ENCODE measurements at places on chromosomes 12 and 14.

DNA sequence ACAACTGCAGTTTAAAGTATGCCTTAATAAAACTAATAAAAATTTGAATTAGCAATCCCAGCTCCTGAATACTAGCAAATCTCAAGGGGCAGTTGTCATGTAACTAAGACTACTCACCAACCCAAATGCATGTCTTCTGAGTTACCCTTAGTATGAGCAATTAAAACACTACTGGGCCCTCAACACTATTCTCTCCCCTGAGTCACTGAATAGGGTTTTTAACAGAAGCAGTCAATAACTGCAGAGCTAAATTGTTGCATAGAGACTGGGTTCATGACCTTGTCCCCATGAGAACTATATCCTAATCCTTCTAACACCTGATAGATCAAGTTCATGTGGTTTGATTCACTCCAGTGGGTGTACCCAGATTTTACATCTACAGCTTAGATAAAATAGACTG, 38.8 kb downstream of the MDM1 start:
- no peak for DNase-seq

DNA sequence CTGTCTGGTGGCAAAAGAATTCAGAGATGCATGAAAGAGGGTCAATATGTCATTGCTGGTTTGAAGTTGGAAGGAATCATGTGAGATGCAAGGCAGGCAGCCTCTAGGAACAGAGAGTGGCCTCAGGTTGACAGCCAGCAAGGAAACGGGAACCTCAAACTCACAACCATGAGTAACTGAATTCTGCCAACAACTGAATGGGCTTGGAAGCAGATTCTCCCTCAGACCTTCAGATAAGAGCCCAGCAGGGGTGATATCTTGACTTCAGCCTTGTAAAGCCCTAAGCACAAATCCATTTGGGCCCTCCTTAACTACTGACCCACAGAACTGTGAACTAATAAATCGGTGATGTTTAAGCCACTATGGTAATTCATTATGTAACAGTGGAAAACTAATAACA, 35.8 kb downstream of the USP15 start:
- DNase-seq: no peak

DNA sequence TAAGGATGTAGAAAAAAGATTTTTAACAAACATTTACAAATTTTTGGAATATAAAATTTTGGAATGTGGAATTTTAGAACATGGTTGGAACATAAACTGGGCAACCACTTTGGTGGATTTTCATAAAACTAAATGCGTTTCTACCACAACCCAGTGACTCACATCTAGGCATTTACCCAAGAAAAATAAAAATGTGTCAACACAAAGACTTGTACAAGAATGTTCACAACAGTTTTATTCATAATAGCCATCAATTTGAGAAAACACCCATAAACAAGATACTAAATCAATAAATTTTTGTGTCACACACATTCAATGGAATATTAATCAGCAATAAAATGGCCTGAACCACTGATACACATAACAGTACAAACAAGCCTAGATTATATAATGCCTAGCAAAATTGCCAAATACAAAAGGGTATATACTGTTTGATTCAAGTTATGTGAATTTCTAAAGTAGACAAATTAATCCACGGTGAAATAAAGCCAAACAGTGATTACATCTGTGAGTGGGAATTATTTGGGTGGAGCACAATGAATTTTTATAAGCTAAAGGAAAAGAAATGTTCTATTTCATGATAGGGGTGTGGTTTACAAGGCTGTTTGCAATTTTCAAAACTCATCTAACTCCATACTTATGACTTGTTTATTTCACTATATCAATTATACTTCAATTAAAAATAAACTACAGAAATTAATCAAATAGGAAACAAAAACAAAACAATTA, 415.2 kb upstream of the OR4E1 start:
- no peak for DNase-seq

DNA sequence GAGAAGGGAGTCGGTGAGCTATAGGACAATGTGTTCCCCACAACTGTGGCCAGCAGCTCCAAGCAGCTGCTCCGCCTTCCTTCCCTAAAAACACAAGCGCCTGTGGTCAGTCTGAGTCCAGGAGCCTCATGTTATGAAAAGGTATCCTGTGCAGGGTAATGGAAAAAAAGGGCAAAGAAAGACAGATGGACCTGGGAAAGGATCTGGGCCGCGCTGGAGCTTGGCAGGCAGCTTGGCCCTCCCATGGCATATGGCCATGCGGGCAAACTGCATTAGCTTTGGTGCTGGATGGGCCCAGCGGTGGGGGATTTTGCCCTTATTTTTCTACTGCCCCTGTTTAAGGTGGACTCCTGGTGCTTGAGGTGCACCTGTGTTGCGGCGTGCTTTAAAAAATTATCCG, 23.7 kb upstream of the CHST11 start:
- no peak for DNase-seq

DNA sequence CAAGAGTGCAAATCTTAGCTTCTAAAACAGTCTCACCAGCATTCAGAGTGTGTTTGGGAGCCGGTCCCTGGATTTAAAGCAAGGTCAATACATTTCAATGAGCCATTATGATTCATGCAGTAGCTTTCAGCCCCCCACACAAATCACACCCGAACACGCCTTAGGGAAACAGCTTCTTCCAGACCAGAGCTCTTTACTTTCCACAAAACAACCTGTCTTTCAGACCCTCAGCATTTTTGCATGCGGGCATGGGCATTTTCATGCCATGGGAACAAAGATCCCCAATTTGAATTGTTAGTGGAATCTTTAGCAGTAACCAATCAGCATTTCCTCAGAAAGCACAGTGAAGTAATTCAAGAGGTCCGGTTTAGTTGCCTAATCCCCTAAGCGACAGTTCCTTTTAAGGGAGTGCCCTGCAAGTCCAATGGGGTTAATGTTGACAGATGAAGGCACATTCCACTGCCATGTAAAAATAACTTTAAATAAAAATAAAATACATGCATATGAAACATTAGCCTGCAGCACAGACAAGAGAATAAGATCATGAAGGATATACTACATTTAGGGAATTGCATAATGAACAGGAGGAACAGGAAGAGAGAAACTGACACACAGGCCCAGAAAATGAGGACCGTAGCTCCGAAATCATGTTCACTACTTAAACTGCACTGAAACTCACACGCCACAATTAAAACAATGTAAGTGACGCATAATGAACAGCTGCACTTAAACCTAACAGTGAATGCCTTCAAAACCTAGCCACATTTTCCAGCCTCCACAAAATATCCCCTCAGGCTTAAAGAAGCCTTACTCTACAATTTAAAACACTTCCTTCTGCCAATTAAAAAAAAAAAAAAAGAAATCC, 4.0 kb downstream of the VPS37B start:
- DNase-seq: no peak

- no peak for DNase-seq
These were observed 360.5 kb downstream of the FUT8 start for GRCh38 chr14:65772921-65773574.

DNA sequence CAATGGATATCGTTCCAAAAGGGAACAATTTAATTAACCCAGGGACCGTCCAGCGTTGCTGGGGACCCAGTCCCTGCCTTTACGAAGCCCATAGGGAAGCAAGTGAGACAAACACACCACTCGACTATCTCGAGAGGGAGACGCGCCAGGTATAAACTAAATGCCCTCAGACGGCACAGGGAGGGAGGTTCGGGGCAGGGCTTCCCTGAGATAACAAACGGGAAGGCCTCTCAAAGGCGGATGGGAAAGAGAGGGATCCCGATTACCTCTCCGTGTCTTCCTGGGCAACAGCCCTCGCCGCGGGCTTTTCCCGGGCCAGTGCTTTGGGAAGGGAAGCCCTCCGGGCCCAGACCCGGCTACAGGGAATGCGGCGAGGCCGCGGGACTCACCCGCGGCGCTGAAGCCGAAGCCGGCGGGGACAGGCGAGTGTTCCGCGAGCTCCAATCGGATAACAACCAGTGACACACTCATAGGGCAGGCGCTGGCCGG, 390 bp downstream of the BRAP start:
- no peak for DNase-seq

DNA sequence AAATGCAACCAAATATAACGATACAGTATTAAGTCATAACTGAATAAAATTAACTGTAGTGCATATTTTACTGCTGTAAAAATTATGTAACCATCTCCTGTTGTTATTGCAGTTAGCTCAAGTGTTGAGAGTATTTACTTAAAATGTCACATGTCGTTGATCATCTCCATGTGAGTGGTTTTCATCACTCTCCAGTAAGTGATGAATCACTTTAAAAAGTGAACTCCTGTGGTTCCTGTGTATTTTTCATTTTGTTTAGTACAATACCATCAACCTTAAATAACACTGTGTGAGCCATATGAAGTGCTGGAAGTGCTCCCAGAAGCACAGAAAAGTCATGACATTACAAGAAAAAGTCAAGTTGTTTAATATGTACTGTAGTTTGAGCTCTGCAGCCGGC, 104.7 kb upstream of the SLCO1B1 start:
- DNase-seq: no peak

DNA sequence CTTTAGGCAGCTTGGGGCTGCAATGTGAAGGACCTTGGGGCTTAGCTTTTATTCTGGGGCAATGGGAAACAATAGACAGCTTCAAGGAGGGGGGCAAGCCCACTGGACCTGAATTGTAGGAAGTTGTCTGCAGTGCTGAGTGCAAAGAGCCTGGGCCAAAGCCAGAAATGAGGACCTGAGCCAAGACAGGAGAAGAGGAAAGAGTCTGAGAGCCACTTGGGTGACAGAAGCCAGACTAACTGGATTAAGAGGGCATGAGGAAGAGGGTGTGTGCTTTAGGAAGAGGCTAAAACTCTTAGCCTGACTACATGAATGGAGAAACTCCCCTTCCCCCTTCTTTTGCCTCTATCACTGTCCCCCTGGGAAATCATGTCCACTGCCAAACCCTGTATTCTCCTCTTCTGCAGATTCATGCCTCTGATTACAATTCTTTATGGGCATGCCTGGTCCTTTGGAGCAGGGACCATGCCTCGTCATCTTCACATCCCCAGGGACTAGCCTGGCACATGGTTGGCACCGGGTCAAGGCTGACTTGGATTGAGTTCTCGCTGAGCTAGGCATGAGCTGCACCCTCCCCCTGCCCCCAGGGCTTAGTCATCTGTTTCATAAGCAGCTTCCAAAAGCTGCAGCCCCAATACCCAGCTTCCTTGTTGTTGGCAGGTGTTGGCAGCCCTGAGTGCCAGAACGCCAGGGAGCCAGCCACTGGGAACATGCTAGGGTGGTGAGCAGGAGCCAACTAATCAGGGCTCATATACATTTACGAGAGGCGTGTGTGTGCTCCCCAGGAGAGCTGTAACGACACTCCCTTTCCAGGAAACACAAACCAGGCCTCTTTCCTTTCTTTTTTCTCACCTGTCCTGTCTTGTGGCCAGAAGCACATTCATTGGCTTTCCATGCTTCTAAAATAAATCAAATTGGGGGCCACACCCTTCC, 27.7 kb upstream of the JDP2 start:
- DNase-seq: no peak

- DNase-seq: no peak
These were observed 24.4 kb downstream of the ANKS1B start for GRCh38 chr12:99960311-99960710.

DNA sequence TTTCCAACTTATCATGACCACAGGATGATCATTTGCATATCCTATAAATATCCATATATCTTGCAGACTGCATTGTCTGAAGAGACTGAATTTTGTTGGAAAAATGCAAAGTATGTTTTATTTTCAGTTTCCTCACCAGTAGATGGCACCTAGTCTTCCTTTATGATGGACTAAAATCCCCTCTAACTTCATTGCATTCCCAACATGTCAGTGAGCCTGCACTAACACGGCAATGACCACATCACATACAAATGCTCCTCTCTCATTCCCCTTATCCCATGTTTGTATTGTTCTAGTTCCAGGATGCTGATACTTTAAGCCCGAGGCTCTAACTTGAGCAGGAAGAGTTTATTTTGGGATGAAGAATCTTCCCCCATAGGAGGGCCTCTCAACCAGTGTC, 24.7 kb upstream of the MYBPC1 start:
- DNase-seq: no peak

DNA sequence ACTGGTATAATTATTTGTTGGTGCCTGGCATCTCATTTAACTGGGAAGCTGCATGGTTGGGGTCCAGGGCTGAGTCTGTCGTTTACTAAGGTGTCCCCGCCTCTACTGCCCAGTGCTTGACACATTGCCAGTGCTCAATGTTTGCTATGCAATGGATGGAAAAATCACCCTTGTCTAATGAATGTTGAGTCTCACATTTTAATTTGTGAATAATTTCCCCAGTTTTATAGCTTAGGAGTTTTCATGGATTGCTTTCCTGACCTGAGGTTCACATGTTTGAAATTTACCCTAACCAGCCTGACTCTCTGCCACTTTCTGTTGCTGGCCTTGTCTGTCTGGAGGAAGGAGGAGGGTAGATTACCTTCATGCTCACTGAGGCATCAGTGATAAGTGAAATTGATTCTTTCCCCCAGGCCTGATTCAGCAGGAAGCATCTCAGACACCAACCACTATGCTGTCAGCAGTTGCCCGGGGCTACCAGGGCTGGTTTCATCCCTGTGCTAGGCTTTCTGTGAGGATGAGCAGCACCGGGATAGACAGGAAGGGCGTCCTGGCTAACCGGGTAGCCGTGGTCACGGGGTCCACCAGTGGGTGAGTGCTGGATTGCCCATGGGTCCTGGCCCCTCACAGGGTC, 2.4 kb downstream of the DHRS2 start:
- DNase-seq: no peak

- DNase-seq: no peak
These were observed 218.9 kb upstream of the TMTC1 start for GRCh38 chr12:30002677-30003076.

DNA sequence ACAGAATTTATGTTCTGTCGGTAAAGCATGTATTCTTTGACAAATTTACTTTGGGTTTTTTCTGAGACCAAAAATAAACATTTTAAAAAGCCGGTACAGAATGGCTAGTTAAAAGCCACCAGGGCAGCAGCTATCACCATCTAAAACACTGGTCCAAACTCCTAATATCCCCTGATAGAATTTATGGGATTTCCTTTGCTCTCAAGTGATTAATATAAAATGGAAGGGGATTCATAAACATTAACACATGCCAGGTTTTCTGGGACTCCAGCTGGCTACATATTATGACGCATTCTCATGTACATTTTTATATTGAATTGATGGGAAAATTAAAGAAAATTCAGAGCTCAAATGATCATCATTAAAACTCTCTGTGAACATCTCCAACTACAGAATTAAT, 640.8 kb downstream of the C12orf50 start:
- no peak for DNase-seq

GRCh38 chr14:57485635-57486034, 8.0 kb downstream of the CCDC198 start:
- no peak for DNase-seq

DNA sequence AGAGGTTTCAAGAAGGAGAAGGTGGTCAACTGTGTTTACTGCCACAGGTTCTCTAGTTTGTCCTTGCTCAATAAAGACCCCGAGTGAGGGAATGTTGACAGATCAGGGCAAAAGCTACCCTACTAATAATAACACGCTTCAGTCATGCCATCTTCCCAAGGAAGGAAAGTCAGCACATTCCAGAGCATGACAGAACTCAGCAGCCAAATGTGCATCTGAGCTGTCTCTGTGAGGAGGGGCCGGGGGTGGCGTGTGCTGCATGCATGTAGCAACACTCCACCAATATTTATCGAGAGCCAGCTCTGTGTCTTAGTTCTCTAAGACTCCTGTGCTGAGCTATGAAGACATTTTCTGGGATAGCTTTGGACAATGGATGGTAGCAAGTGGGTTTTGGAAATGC, 260.4 kb downstream of the DPF3 start:
- no peak for DNase-seq

GRCh38 chr14:104262515-104263514, 124.4 kb downstream of the KIF26A start:
- no peak for DNase-seq

All from CD4-positive, alpha-beta T cell treated with Interleukin-1 beta for 1 hour (primary cell).